SK-N-SH (cell line): ENCODE measurements at places on chromosomes 5 and 9. TPM values are rescaled to one million over a fixed set of nuclear protein-coding genes. Genes with fewer than 3 reads are reported as not detected.
A peak's percentile ranks its signal among the peaks of the same experiment; 100 is the strongest.

The FOXD4 gene
- polyA plus RNA-seq: 0.34 and 0.38 TPM in 2 replicates

The LIX1 gene
- polyA plus RNA-seq: 0.02 TPM in 1 of 2 replicates, not detected in the other

The SMIM33 gene
- polyA plus RNA-seq: not detected in 2 replicates

The UNC13B gene
- polyA plus RNA-seq: 8.1 and 9.8 TPM in 2 replicates

DNA sequence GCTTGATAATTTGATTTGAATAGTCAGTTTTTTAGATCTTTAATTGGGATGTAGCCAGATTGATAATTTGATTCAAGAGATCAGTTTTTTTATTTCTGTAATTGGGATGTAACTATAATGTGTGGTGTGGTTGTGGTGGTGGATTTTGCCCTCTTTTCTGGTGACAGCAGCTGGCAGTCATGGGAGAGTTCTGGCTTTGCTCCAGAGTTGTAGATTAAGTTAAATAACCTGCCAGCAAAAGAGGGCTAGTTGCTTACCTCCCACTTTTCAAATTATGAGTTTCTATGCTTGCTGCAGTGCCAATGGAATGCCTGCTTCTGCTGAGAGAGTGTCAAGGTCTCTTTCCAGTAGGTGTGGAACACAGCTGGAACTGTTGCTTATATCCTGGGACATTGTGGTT, 315.1 kb downstream of the CCDC171 start:
- no peak for DNase-seq

DNA sequence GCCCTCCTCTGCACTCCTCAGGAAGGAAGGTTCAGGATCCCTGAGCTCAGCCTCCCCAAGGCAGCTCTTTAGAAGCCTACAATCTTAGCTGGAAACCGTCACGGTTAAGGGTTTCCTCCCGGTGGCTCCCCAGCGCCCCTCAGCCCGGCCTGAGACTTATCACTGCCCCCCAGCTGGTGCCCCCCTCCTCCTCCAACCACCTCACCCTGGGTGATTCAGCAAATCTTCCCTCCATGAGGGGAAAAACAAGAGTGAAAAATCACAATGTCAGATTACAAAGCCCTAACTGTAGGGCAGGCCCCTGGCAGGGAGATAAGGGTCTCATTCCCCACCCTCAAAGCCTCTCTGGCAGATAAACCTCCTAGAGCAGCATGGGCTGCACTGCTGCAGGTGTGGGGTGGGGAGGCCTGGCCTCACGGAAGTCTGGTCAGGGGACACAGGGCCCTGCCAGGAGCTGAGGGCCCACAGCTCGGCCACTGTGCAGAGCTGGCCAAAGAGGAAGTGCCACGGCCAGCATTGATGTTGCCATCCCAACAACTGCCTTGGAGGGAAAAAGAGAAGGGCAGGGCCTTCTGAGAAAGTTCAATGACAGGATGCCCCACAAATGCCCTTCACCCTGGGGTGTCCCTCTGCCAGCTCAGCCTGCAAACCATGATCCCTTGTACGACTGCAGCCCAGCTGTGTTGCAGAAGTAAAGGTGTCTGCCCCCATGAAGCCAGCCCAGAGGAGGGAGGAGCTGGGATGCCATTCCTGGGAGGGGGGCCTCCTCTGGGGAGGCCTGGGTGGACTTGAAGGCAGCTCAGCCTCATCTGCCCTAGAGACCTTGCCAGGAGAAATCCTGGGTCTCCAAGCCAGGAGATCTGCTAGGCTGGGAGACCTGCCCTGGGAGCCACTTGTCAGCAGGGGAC, 25.9 kb downstream of the GFI1B start:
- peak; percentile 20 for DNase-seq

- no peak for DNase-seq
Observed at GRCh38 chr9:74951107-74951720, 1.5 kb downstream of the C9orf40 start.

GRCh38 chr5:168740811-168741213, 161.6 kb upstream of the PANK3 start:
- no peak for DNase-seq

- DNase-seq: peak; percentile 85
Observed at GRCh38 chr5:110738812-110739651, at the start of gene SLC25A46. TSS of gene SLC25A46 (plus strand) at chr5:110739007. CDS start at chr5:110739120, 113 bp downstream.

DNA sequence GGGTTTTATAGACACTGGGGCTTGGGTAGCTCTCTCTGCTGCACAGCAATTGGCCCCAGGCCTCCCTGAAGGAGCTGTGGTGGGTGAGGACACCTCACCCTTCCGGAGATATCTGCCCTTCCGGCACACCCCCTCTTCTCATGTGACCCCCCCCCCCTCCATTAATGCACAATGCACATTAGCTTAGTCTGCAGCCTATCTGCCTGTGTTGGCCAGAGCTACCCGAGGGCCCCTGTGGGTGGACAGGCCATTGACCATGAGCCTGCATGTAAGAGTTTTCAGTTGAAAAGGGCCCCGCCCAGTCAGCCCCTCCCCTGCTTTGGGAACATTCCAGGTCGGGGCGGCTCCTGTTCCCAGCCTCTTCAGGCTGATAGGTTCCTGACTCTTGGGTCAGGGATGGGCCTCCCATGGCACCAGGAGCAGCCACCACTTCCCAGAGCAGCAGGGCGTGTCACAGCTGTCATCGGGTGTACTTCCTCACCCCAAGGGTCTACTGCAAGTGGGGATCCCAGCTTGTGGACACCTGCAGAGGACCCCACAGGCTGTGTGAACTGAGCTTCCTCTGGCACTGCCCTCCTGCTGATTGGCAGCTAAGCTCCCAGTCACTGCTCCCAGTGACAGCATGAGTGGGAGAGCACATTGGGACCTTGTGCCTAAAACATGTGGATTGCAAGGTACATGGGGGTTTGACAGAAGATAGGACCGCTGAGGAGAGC, 17.8 kb downstream of the PHF2 start:
- no peak for DNase-seq

- DNase-seq: no peak
Observed at GRCh38 chr5:34899066-34899465, 16.2 kb downstream of the RAD1 start.

DNA sequence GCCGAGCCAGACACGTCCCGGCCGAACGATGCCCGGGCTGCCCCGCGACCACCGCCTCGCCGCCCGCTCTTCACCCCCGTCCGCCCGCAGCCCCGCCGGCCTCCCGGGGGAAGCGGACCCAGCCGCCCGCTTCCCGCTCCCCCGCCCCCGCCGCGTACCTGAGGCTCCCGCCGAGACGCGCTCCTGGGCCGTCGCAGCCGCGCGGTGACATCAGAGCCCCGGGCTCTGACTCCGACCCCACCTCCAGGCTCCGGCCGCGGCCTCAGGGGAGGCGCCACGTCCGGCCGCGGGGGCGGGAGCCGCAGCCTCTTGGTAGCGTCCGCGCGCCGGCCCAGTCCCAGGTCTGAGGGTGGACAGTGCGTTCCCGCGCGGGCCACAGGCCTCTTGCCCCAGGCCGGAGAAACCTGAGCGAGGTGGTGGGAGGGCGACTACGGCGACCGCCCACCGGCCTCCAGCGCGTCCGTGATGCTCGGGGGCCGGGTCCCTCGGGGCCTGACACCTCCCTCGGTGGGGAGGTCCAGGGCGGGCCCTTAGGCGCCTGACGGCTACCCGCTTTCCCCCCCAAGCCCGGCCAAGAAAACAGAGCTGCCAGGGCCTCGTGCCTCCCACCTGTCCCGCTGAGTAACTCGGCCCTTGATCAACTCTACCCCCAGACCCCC, at the start of gene SHROOM1:
Gene SHROOM1 (minus strand): TSS at position 212 of the 659 bp plus-strand sequence. CDS start 4,507 bp downstream, outside the sequence.
- peak; percentile 83 for DNase-seq

DNA sequence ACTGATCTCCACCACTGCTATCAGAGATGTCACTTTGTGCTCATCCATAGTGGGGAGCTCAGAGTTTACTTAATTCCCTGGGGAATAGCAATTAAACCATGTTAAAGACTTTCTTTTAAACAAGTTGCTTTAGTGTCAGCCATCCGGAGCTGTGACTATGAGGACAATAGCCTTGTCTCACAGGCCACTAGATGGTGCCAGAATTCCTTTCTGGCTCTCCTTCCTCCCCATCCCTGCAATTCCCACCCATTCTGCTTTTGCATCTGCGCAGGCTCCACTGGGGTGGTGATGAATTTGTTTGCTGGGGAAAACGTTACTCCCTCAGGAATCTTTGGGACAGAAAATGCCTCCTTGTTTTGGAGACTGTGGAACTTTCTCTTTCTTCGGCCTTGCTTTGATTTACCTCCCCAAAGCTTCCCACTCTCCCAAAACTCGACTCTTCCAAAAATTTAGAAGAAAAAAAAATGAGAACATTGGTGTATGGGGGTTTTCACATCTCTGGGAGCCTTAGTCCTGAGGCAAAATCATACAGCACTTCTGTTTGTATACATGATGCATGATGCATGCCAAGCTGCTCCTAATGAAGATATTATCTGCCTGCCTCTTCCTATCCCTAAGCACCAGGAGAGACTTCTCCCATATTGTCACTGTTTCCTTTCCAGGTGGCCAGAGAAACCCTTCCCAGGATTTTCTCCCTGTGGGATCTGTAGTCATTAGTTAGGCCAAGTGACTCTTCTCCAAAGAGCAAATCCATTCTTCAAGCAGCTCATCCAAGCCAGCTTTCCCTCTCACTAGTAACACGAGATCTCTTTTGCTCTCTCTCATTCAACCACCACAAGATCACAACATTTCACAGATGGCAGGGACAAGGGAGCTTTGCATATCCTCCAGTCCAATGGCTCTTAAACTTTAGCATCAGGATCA, 466.1 kb downstream of the TLR4 start:
- DNase-seq: peak; percentile 57

- DNase-seq: no peak
Observed at GRCh38 chr5:131671994-131672655, 37.1 kb upstream of the RAPGEF6 start.
